Activated CD8-positive, alpha-beta memory T cell treated with anti-CD3 and anti-CD28 coated beads, Interleukin-2, amount 50 U/mL, for 4 hours (primary cell): ENCODE measurements at places on chromosomes 6 and 20.

GRCh38 chr6:134146268-134147033 is 94.0 kb upstream of the SLC2A12 start:
- DNase-seq = no peak

DNA sequence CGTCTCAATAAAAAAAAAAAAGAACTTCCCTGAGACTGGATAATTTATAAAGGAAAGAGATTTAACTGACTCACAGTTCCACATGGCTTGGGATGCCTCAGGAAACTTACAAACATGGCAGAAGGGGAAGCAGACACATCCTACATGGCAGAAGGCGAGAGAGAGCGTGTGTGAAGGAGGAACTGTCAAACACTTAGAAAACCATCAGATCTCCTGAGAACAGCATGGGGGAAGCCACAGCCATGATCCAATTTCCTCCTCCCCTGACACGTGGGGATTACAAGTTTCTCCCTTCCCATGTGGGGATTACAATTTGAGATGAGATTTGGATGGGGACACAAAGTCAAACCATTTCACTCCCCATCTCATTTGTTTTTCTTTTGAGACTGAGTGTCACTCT is 46.6 kb upstream of the TFAP2C start:
- no peak for DNase-seq

GRCh38 chr6:3026791-3027626 is 27.3 kb downstream of the NQO2 start:
- DNase-seq = no peak

DNA sequence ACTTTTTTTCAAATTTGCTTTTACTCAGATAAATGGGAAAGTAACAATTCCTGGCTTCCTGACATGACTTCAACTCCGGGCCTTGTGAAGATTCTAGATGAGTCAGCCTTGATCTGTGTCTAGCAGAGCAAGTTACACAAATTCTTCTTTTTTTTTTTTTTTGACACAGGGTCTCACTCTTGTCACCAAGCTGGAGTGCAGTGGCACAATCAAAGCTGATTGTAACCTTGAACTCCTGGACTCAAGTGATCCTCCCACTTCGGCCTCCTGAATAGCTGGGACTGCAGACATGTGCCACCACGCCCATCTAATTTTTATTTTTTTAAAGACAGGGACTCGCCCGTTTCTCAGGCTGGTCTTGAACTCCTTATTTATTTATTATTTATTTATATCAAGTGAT is 7.3 kb upstream of the ARHGAP18 start:
- no peak for DNase-seq

- no peak for DNase-seq
Observed at GRCh38 chr6:52557389-52558265, 19.2 kb downstream of the TRAM2 start.

DNA sequence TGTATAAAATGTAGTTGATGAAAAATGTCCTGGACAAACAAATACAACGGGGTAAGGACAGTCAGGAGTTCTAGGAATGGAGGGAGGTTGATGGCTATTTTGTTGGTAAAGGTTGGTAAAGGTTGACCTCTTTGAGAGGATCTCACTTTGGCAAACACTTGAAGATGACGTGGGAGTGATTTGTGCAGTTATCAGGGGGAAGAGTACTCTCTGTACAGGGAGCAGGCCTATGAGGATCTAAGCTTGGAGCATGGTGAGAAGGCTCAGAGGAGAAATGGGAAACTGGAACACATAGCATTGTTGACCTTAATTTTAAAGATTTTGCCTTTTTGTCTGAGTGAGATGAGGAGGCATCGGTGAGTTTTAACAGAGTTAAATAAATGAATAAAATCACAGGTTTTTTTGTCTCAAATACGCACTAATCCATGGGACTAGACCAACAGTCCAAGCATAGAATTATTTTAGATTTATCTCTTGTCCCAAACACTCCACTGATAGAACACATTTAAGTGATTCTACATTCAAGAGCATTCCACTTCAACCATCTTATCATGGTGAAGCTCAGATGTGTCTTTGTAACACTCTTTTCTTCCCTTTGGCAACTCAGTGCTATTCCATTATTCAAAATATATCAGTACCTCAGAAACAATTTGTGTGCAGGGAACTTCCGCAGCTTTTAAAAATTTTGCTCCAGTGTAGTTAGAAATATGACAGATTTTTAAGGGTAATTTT is 5.7 kb downstream of the LAMA2 start:
- no peak for DNase-seq

GRCh38 chr20:46705378-46705729 is 4.1 kb upstream of the SLC2A10 start:
- no peak for DNase-seq

- no peak for DNase-seq
Observed at GRCh38 chr6:10721850-10722569, 860 bp upstream of the TMEM14C start.

GRCh38 chr6:154164397-154164796 is 125.4 kb downstream of the OPRM1 start:
- no peak for DNase-seq

DNA sequence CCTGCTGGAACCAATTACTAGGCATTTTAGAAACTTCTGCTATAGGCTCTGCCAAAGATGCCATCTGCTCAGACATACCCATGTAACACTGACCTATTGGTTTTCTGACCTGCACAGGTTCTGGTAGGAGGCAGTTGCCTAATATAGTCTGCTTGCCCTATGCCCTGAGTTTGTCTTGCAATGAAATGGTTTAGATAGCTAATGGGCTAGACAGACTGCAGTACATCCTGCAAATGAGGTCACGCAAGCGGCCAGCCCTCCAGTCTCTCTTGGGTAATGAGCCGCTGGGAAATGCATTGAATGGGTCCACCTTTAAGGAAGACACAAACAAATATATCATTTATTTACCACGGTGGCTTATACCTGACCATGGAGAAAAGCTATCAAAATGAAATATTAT is 90.6 kb upstream of the B3GAT2 start:
- DNase-seq = no peak

- no peak for DNase-seq
Observed at GRCh38 chr20:19382386-19383340, 170.2 kb downstream of the SLC24A3 start.
